Activated CD8-positive, alpha-beta memory T cell treated with anti-CD3 and anti-CD28 coated beads, Interleukin-2, amount 10 ng/mL, durations not matched to agents 7 days and 5 days (primary cell): ENCODE measurements at places on chromosomes 7 and 10.

GRCh38 chr7:20358106-20358505, 27.4 kb downstream of the ITGB8 start:
- DNase-seq, result no peak

DNA sequence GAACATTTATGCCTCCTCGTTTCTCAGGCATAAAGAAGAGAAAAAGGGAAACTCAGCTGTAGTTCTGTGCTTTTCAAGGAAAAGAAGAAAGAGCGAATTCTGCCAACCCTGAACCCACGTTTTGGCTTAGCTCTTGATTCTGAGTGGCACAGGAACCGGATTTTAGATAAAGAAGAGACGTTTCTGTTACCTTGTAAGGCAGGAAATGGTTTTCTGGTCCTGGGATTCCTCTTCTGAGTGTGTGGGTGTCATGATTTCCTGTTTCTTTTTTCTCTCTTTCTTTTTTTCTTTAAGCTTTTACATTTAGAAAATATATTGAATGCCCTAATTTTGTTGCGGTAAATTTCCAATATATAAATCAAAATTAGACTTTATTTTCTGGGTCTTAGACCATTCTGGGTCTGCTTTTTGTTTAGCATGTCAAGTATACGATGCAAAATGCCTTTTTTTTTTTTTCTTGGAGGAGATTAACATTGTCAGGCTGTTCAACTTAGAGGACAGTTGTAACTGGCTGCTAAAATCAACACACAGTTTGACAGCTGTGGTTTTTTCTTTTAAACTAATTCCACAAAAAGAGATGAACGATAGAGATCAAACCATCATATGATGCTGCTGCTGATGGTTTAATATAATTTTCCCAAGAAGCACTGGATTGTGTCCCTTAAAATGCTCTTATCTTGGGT, 190.8 kb downstream of the GATA3 start:
- DNase-seq, result peak; percentile 46

DNA sequence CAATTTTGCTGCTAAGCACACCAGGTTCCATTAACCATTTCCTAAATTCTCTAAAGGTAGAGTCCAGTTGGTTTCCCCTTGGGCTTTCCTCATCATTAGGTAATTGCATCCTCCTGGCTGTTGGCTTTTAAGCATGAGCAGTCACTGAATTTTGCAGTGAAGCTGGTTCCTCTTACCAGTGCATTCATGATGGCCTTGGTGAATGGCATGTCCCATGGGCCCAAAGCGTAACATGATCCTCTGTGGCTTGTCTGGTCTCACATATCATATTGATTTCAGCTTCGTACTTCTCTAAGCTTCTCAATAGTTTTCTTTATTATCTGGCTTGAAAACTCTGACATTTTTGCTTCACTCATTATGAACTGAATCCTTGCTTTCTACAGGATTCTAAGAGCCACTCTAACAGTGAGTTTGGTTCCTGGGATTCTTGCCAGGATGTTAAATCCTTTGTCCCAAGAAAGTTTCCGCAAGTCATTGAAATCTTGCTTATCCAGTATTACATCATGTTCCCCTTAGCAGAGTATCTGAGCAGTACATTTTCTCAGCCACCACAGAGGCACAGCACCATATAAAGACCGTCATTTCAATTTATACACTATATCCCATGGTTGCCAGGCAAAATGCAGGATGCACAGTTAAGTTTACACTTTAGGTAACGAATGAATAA, 134.2 kb downstream of the PTN start:
- no peak for DNase-seq

GRCh38 chr10:80477-81105, 31.5 kb upstream of the TUBB8 start:
- no peak for DNase-seq

- DNase-seq, result no peak
Measured at GRCh38 chr7:12610899-12611298, 40.4 kb downstream of the SCIN start.

DNA sequence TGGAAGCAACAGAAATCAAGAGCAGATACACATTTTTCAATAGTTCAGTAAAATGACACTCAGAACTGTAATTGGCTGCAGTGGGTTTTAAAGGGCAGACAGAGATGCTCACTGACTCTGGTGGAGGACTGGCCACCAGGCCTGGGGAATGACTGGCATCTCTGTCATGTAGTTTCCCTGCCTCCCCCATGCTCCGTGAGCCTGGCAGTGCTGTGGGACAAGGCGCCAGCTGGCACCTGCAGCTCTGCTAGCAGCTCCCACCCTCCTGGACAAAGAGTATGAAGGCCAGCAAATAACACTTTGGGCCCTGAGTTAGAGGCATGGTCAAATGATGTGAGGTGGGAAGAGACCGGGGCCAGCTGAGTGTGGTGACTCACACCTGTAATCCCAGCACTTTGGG, 15.0 kb downstream of the TSPAN33 start:
- DNase-seq, result no peak

DNA sequence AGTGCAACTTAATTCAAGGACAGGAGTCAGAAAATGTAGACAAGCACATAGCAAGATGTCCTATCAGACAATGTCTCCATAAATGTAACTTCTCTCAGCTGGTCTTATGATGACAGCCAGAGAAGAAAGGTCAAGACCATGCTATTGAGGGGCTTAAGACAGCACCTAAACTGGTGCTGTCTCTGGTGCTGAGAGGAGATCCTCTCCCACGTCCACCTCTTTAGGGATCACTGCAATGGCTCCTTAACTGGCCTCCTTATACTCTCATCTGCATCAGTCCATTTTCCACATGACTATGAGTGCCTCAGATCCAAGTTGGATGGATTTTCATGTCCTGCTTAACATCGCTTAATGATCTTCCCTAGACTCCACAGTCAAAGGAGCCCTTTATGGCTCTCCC, 210.6 kb downstream of the ARL4A start:
- DNase-seq, result no peak

- no peak for DNase-seq
Measured at GRCh38 chr7:111474723-111475418, 87.4 kb downstream of the IMMP2L start.

DNA sequence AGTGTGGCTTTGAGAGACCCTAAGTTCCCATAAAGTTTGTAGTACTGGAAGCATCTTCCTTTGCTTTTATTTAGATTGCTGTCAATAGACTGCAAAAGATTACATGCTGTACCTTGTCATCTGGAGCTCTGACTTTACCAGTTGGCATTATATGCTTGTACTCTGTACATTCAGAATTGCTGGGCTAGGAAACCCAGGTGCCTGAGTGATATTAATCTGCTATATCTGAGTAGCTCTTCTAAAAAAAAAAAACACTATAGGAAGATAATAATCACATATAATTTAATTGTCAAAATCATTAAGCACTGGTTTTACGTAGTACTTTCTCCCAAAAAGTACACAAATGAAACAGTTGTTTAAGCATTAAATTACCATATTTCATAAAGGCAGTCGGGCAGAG, 12.3 kb downstream of the GATA3 start:
- DNase-seq, result no peak

- no peak for DNase-seq
Measured at GRCh38 chr10:22531441-22531840, 182.9 kb downstream of the PIP4K2A start.

GRCh38 chr10:113691381-113691780, 11.7 kb downstream of the CASP7 start:
- DNase-seq, result no peak

DNA sequence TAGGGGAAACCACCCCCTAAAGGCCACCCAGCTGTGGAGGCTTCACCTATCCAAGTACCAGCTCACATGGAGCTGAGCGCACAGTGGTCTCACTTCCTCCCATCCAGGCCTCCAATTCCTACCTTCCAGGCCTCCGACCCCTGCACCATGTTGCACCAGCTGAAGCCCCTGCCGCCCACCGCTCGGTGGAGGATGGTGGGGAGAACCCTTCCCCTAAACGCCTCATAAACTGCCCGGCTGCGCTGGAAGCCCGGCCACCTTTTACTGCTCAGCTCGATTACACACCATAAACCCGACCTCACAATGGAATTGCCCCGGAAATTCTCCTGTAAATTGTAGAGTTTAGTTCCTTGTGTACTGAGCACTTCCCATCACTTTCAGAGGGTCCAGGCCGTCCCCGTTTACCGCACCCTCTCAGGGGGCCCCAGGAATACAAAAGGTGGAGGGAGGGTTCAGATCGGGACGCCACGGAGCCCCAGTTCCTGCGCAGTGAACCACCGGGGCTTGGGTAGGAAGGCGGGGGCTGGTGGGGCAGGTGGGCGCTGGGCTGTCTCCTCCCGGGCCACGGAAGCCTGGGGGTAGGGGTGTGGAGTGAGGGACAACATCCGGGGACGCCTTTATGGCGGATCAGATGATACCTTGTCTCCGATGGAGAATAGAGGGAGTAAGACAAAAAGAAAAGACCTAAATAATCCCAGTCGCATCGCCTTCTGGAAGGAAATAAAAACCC, 1.4 kb upstream of the HOXA7 start:
- no peak for DNase-seq

DNA sequence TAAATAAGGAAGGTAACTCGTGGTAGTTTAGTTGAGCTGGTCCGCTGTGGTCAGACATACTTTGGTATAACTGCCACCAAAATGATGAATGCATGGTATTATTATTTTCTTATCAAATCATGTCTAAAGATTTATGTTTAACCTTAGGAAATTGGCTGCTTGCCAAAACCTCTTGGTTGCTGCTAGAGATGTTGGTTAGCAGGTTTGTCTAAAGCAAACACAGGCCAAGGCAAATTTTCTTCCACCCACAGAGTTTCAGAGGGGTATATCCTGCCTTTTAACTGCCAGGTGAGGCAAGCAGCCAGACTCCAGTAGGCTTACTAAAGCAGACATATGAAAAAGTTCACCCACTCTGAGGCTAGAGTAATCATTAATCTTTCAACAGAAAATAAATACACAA, 101.4 kb downstream of the SEMA3E start:
- no peak for DNase-seq

GRCh38 chr10:5987747-5988146, 10.4 kb upstream of the IL15RA start:
- DNase-seq, result peak; percentile 36

GRCh38 chr10:124066781-124067714, 26.4 kb downstream of the CHST15 start:
- DNase-seq, result no peak

DNA sequence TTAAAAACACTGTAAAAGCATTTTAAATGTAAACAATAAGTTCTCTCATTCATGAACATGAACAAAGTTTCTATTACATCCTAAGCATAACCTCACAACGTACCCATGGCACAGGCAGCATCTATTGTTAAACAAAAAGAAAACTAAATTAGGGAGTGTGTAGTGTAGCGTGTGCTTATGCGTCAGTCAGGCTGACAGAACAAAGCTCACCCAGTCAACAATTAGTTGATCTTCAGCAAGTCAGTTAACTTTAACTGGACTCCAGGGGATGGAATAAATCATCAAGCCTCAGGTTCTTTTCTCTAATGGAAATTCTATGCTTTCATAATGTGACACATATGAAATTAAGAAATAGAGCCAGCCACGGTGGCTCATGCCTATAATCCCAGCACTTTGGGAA, 91.6 kb upstream of the ODAD2 start:
- DNase-seq, result no peak

- DNase-seq, result no peak
Measured at GRCh38 chr10:3814838-3815220, 29.8 kb upstream of the KLF6 start.

DNA sequence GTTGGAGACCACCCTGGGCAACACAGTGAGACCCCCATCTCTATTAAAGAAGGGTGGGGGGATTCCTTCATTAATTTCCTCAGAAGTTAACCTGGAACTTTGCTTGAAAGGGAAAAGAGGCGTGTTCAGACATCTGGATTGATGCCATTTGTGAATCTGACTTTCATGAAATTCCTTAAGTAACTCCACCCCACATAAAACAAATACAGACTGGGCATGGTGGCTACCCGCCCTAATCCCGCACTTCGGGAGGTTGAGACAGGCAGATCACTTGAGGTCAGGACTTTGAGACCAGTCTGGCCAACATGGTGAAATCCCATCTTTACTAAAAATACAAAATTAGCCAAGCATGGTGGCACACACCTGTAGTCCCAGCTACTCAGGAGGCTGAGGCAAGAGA, 75.0 kb downstream of the EEPD1 start:
- no peak for DNase-seq

DNA sequence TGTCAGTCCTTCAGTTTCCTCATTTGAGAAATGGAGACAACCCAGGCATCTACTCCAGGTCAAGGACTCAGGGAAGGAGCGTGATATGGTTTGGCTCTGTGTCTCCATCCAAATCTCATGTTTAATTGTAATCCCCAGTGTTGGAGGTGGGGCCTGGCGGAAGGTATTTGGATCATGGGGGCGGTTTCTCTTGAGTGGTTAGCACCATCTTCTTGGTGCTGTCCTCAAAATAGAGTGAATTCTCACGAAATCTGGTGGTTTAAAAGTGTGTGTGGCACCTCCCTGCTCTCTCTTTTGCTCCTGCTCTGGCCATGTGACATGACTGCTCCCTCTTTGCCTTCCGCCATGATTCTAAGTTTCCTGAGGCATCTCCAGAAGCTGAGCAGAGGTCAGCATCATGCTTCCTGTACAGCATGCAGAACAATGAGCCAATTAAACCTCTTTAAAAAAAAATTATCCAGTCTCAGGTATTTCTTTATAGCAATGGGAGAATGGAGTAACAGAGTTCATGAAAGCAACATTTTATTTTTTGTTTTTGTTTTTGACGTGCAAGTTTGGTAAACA, 30.0 kb downstream of the ARHGAP22 start:
- no peak for DNase-seq

DNA sequence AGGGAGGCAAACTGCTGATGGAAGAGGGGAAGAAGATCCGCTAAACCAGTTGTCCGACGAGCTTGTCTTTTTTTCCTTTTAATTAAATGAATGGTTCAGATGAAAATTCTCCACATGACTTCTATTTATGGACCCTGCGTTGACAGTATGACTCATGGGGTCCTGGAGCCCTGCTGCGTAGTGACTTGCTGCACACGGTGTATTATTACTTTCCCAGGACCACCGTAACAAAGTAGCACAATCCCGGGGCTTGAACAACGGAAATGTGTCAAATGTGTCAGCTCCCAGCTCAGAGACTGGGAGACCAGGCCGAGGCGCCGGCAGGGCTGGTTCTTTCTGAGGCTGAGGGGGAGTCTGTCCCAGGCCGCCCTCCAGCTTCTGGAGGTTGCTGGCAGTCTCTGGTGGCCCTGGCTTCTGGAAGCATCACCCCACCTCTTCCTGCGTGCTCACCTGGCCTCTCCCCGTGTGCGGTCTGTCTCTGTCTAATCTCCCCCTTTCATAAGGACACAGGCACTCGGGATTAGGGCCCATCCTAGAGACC, 33.8 kb upstream of the MNX1 start:
- DNase-seq, result no peak

- DNase-seq, result no peak
Measured at GRCh38 chr10:26981232-26981824, 119.0 kb downstream of the ANKRD26 start.

GRCh38 chr10:131706476-131706875, 194.3 kb upstream of the PPP2R2D start:
- no peak for DNase-seq

- peak; percentile 19 for DNase-seq
Measured at GRCh38 chr7:45704683-45705016, 130.5 kb downstream of the ADCY1 start.
